ENCODE measurements at places on chromosomes 13 and 19.

GRCh38 chr19:9937001-9937411 lies 691 bp upstream of the OLFM2 start:
- no peak for DNase-seq

GRCh38 chr13:104809483-104809882 lies 1726.0 kb downstream of the EFNB2 start:
- DNase-seq, result no peak

DNA sequence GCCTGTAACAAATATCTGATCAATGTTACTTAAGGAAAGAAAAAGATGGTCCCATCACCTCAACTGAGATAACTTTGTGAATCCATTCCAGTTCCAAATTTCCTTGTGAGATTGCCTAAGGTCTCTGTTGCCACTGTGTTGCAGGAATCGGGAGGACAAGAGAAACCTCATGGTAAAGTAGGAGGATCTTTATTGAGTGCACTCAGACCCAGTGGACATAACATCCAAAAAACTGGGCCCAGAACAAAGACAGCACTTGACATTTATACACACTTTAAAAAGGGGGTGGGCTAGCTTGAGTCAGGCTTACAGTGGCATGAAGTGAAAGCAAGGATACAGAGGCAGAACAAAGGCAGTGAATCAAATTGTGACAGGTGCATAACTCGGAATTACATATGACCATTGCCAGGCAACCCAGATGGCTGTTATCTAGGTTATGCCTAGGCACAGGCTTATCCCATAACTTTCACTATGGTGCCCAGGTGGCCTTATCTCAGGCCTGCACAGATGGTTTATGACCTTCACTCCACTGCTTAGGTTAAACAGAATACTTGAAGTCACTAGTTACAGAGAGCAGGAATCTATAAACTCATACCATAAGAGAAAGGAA lies 459.4 kb upstream of the PCDH20 start:
- no peak for DNase-seq

- DNase-seq, result no peak
Observed at GRCh38 chr13:42929886-42930535, 62.0 kb downstream of the EPSTI1 start.

DNA sequence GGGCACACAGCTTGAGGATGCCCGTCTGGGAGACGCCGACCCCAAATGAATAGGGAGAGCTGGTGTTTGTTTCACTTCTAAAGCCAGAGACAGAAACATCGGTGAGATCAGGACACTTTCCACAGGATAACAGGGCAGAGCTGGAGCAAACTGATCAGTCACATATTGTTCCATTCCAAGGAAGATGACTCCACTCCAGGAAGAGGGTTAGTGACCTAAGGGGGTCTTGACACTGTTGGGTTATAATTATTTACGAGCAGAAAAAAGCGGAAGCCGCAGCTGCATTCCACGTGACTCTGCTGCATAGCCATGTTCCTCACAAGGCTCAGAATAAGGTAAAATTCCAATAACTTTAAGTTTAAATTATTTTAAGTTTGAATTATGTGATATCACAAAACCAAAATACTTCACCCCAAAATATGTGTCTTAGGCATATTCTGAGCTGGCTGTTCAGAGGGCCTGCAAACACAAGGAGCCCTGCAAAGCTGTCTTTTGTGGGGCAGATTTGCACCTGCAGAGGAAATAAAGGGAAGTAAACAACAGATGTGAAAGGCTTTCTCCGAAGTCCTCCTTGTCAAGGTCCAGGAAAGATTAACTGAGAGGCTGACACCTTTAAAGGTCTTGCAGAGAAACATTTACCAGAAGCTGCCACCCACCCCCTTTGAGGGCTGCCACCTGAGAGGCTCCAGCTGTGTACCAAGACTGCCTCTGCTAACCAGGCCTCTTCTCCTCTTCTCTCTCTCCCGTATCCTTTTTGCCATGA lies 819.2 kb downstream of the UQCRFS1 start:
- DNase-seq, result no peak

- no peak for DNase-seq
Observed at GRCh38 chr19:14102756-14103155, 12.2 kb upstream of the SAMD1 start.

GRCh38 chr13:25677956-25678355 lies 306.2 kb downstream of the ATP8A2 start:
- DNase-seq, result no peak
